Hematopoietic multipotent progenitor cell (in vitro differentiated cells): ENCODE measurements at places on chromosomes 12 and 14.
A peak's percentile ranks its signal among the peaks of the same experiment; 100 is the strongest.

DNA sequence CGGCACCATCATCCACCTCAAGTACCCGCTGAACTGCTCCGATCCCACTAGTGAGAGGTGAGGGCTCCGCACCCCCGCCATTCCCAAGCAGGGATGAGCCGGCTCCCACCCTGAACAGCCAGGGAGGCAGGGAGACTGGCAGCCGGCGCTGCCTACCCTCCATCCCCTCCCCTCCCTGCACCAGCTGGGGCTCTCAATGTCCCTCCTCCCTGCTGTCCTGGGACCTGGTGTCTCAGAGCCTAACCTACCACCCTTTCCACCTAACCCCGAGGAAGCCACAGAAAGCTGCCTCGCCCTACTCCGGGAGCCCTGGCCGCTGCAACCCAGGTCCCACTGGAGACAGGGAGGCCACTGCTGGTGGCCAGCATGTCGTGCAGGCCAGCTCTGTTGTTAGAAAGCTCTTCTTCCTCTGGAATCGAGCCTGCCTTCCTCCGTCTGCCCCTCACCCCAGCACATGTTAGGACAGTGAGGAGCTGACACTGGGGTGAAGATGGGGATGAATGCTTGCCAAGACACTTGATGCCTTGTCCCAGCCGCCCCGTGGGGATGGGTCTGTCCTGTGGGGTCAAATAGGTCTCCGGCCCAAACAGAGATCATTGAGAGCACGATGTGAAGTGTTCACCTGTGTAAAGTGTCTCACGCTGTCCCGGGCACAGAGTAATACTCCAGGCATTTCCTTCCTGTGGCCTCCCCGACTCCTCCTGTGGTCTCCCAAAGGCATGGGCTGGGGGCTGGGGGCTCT, 1.1 kb downstream of the PTPN6 start:
- no peak for DNase-seq

DNA sequence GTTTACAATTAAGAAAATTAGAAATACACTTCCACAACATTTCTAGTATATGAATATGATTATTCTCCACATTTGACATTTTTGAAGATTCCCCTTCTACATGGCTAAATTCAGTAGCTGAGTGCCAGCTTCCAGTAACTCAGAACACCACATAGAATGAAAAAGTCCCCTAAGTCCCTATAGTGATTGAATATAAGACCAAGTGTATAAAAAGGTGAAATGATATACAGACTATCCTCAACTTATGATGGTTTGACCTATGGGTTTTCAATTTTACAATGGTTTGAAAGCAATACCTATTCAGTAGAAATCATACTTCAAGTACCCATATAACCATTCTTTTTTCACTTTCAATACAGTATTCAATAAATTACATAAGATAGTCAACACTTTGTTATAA, 15.8 kb downstream of the ATL1 start:
- no peak for DNase-seq

DNA sequence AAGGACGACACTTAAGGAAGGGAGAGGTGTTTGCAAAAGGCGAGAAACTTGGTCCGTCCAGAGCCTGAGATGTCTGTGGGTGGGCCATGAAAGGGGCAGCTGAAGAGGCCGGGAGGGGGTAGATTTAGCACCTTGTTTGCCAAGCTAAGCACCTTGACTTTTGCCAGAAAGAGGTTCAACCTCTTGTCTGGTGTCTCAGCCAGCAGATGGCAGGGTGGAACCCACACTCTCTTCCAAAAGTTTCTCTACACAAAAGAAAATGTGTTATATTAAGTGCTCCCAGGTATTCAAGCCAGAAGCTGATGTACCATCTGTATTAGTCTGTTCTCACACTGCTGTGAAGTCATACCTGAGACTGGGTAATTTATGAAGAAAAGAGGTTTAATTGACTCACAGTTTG, 69.9 kb downstream of the SUDS3 start:
- no peak for DNase-seq

DNA sequence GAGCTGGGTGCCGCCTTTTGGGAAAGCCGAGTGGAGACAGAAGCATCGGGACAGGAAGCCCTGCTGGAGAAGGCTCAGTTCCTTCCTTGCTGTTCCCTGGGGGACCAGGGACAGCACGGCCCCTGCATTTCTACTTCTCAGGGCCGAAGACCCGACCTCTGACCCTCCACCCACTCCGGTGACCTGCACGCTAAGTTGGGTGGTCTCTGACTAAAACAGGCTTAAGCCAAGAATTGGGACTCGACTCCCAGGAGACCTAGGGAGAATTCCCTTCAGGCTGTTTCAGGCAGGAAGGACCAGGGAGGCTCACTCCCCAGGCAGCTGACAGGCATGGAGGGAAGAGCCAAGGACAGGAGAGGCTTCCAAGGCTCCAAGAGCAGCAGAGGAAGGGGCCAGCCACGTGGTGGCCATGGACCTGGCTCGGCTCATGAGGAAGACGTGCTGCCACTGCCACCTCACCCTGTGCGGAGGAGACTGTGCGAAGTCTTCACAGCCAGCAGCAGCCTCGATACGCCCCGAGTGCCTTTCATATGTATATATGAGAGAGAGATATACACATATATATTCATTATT, 43.9 kb downstream of the DCAF4 start:
- DNase-seq: no peak

DNA sequence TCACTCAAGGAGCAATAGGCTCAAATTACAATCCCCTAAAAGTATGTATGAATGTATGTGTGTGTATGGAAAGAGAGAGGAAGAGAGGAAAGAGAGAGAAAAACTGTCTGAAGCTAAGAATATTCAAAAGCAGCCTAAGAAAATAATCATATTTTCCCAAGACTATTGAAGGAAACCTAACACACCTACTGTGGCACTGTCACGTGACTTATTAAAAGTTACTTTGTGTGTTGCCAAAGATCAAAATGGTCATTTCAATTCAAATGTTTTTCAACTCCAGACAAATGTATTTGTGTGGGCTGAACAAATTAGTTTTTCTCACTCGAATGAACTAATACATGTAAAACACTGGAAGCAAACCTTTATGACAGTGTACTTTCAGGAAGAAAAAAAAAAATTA, 368.9 kb upstream of the RPL10L start:
- no peak for DNase-seq

DNA sequence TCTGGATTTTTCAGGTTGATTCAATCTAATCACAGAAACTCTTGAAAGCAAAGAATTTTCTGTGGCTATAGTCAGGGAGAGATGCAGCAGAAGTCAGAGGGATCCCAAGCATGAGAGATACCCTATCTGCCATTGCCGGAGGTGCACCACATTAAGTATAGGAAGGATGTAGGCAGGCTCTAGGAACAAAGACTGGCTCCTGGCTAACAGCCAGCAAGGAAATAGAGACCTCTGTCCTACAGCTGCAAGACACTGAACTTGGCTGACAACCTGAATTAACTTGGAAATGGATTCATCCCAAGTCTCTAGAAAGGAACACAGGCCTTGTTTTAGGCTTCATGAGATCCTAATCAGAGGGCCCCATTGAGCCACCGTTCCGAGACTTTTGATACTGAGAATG, 364.9 kb upstream of the FLRT2 start:
- DNase-seq: no peak

DNA sequence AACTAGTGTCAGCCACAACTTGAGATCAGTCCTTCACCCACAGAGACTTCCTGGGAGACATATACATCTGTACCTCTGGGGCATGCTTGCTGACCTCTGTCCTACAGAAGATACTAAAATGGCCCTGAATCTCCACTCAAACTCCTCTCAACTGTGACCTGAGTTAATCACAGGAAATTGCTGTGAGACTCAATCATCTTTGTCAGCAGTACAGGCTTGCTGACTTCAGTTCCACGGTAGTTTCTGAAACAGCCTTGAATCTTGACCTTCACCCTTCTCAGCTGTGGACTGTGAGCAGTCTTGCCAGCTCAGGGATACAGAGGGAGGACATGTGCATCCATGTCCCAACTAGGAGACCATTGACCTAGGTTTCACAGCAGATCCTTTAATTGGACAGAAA, 1.4 kb upstream of the KLRC1 start:
- DNase-seq: no peak

DNA sequence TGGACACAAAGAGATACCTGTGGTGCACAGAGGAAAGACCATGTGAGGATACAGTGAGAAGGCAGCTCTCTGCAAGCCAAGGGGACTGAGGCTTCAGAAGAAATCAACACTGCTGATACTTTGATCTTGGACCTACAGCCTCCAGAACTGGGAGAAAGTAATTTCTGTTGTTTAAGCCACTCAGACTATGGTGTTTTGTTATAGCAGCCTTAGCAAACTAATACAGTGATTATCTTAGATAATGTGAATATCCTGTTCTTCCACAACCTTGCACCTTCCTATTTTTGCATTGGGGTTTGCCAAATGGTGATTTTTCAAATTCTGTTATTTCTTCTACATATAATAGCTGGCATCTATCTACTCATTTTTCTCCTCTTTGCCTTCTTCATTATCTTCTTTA, 8.2 kb upstream of the C14orf93 start:
- no peak for DNase-seq

GRCh38 chr12:71194657-71195056, 36.9 kb upstream of the TSPAN8 start:
- DNase-seq: no peak

DNA sequence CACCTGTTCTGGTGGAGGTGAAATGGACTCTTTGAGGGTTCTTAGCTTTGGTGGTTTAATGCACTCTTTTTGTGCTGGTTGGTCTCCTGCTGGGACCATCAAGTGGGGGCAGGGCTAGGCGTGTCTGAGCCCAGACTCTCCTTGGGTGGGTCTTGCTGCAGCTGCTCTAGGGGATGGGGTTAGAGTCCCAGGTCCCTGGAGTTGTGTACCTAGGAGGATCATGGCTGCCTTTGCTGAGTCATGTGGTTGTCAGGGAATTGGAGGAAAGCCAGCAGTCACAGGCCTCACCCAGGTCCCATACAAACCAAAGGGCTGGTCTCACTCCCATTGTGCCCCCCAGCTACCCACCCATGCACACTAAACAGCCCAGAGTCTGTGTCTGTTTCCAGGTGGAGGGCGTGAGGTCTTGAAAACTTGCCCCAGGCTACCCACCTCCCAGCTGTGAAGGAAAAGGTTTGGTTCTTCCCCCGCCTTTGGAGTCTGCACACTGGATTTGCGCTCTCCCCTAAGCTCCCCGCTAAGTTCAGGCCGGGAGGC, 387.7 kb downstream of the TMTC2 start:
- DNase-seq: no peak

DNA sequence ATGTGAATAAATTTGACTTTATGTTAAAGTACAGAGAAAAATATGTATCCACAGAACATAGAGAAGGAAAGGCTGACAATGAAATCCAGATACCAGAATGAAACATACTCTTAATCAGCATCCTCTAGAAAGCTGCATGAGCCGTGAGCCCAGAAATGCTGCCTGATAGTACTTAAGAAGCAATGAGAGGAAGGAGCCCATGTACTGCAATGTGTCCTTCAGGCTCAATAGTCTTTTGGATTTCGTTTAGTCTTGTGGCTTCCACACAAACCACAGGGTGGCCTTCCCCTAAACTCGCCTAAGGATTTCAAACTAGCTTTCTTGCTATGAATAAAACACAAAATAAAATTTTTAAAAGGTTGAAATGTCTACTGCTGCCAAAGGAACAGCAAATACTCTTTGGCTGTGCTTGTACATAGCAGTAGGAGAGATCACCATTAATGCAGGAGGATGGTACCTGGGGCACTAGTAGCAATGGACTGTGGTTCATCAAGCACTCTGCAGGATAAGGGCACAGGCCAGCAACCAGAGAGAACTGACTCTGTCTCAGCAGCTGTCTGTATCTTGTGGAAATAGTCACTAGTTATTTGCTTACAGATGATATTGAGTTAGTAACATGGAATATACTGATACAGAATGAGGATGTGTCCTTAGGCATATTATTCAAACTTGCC, 988.3 kb upstream of the LRFN5 start:
- DNase-seq: no peak

GRCh38 chr12:112900298-112901145, 6.2 kb upstream of the OAS1 start:
- no peak for DNase-seq

DNA sequence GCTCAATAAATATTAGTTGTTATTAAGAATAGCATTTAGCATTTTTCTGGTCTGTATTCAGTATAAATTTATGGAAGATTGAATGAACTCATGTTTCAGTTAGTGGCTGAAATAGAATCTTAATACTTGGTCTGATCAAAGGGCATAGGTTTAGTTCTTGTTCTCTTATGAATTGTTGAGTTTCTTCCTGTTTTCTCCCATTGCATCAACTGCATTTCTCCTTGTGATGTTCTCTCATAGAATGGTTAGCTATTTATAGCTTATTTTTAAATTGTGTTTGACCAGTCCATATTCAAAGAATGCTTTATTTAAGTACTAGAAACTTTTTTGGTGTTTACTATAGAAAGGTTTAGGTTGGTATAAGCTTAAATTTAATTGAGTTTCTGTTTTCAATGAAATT, 29.8 kb downstream of the APAF1 start:
- no peak for DNase-seq

GRCh38 chr14:32012062-32012461, 65.0 kb upstream of the ARHGAP5 start:
- no peak for DNase-seq

- DNase-seq: no peak
Observed at GRCh38 chr12:106211973-106212372, 35.8 kb downstream of the CKAP4 start.

- DNase-seq: no peak
Observed at GRCh38 chr14:20934148-20934762, 21.0 kb upstream of the RNASE2 start.

- peak; percentile 14 for DNase-seq
Observed at GRCh38 chr12:27142101-27142721, 59.8 kb upstream of the C12orf71 start.

DNA sequence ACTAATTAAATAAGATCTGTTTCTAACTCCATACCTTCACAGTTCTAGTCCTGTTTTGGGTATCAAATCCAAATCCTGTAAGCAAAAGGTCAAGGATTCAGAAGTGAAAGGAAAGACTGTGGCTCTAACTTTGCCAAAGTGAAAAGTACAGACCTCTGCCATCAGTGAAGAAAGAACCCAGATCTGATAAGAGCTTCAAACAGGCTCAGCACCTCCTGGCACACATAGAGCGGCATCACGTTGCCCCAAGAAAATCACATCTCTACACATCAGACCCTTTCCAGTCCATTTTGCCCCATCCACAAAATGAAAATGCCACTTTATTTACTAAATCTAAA, 23.2 kb downstream of the CLIP1 start:
- no peak for DNase-seq

DNA sequence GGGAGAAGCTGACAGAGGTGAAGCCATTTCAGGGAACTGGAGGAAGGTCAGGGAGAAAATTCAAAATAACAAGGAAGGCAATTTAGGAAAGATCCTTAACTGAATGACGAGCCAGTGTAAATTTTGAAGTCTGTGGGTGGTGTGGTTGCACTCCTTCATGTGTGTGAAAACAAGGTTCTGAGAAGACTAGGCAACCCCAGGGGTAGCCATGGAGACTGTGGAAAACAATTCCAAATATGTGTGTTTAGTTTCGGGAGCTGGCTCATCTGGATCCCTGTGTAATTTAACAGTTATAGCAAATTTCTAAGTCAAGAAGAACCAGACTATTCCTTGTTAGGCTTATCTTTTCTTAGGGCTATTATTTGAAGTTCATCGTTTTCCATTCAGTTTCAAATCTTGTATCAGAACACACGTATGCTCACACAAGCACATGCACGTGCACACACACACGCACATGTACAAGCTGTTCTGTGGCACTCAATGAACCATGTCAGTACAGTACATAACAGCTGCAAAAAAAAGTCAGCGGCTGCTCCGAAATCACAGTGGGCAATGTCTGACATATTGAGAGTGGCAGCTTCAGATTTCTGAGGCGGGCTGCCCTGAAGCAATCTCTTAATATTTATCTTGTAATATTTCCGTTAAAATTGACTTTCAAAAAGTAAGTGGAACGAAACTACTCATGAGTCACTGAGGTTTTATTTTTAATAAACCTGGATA, 411.2 kb downstream of the AEBP2 start:
- no peak for DNase-seq
